ENCODE measurements at places on chromosomes 2 and 18.

DNA sequence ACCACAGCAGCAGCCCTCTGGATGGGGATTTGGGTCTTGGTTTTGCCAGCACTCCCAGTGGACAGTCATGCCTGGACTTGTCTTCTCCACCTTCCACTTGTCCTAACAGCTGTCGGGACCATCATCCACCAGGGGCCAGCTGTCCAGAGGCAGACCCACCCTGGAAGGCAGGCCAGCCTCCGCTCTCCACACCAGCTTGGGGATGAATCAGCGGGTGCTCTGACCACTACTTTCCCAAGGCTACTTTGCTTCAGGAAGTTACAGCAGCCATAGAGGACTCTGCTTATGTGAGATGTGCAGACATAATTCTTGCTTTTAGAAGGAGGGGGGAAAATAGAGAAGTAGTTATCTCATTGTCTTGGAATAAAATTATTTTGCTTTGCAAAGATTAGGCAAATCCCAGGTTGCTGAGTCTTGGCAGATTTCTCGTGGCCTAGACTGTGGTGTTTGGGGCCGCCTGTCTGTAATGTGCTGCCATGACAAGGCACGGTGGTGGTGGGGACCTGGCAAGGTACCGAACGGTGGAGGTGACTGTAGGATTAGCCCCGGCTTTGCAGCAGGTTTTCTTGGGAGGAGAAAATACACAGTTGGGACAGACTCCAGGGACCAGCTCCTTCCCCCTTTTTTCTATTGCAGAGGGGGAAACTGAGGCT is 148.7 kb downstream of the AGAP1 start:
- DNase-seq: no peak

GRCh38 chr2:69010437-69011194 is 2.4 kb upstream of the ANTXR1 start:
- DNase-seq: no peak

DNA sequence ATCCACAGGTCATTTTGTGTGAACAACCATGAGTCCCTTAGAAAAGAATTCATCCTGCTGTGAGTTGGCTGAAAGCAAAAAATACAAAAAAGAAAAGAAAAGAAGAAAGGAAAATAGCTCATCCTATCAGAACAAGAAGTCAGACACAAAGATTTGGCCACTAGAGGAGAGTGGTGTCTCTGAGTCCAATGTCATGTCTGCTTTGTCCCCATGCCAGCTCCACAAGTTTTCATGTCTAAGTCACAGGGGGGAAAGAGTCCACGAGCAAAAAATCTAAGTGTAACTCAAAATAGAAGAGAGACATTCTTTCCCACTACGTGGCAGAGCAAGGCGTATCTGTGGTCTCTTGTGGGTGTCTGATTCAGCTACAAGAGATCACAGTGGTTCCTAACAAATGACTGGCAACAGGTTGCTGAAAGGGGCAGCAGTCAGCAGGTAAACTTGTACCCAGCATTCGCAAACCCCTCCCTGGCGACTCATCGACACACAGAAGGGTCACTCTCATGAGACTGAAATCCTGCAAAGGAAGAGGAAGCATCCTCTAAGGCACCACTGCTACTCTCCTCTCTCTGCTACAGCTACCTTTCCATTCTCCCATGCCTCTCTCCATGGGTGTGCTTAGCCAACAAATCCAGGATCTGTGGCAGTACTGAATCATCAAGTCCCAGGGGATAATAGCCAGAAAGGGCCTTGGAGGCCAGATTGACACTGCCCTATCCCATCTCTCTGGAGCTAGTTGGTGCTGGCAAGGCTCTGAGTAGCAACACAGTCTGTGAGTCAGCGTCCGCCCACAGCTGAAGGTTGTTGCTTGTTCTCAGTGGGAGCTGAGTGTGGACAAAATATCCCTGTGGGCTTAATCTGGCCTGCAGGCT is 123.0 kb upstream of the SLC39A10 start:
- peak; percentile 74 for DNase-seq

- DNase-seq: no peak
Observed at GRCh38 chr2:162172802-162173370, 20.8 kb upstream of the GCG start.

GRCh38 chr2:176675271-176675949 is 406.2 kb downstream of the MTX2 start:
- no peak for DNase-seq

DNA sequence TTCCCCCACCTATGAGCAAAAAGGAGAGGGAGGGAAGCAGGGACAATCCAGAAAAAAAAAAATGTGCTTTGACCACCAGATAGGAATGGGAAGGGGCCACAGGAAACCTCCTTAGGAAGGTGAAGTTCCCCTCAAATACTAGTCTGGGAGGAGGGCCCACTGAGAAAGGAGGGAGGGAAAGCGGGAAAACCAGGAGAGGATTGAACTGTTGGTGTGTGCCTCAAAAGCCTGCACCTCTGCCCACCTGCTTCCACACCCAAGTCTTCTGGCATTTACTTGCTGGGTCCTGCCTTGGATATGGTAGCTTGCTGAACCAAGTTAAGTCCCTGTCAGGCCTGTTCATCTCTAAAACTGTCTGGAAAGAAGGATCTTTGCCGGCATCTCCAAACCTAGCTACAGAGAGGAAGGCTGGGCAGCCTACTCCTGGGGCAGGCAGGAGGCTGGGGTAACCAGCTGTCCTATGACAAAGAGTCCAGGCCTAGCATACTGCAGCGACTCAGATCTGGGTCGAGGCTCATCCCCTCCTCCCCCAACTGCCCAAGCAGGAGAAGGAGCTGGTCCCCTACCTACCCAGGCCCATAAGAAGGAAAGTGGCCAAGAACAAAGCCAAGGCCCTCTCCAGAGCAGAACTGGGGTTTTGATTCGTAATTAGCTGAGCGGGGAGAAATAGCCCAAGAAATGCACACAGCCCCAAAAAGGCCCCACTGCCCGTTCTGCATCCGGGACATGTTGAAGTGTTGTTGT is 3.0 kb downstream of the EN1 start:
- no peak for DNase-seq

Data from CD4-positive, alpha-beta T cell treated with Interleukin-15 for 4 hours (primary cell).